ENCODE measurements at places on chromosomes 1 and 21.

DNA sequence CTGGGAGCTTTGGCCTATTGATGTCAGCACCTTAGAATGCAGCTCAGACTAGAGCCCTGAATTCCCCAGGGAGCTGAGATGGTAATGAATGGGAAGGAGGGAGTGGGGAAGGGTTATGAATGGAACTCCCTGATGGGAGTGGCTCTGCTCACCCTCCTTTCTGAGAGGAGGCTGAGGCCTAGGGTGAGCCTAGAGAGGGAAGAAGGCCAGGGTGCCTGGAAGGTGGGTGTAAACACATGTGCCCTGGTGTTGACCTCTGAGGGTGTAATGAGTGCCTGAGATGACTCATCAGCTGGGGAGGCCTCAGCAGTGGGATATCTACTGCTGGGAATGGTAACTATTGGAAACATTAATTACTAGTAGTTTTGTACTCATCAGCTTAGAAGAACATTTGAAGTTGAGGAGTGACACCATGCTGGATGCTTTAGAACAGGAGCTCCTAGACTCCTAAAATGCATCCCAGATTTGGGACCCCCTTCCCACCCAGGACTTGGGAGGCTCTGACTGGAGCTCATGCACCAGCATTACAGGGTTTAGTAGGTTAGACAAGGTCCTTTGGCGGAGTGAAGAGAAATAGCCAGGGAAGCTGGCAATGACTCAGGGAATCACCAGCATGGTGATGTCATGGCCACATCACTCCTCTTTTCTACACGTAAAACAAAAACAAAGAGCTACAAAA is 16.0 kb upstream of the PIGV start:
- DNase-seq = no peak

DNA sequence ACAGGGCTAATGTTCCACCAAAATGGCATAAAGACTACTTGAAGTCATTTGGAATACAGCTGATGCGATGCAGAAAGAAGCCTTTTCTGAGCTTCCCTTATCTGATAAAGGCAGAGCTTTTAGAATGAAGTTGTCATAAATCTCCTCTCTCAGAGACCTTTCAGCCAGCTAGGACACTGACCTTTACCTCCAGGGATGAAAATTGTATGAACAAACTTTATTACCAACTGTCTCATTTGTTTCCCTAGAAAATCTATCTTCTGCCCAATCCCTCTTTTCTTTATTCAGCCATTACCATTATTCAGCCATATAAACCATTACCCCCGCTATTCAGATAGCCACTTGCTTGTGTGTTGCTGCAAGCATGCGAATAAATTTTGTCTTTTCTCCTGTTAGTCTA is 29.7 kb upstream of the RNF2 start:
- DNase-seq = no peak

GRCh38 chr1:206982216-206982615 is 12.0 kb upstream of the FCAMR start:
- DNase-seq = no peak

DNA sequence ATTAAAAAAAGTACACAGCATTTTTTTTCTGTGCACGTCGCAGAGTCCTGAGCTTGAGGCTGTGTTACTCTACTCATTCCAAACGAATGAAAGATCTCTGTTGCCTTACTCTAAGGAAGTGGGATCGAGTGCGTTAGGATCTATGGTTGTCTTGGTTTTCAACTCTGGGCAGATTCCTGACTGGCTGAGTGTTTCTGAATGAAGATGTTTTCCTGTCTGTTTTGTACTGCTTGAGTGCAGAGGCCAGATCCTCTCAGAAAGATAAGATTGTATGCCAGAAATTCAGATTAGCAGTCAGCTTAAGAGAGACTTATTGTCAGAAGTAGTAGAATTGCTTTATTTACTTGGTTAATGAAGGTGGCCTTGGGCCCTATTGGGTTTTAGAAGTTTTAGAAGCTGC is 14.0 kb downstream of the PLA2G2E start:
- no peak for DNase-seq

GRCh38 chr1:12614402-12615158 is 3.4 kb downstream of the DHRS3 start:
- DNase-seq = no peak

- DNase-seq = no peak
These were observed 20.1 kb downstream of the NTPCR start for GRCh38 chr1:232970508-232970907.

GRCh38 chr1:114428083-114428754 is 82.8 kb downstream of the TRIM33 start:
- no peak for DNase-seq

DNA sequence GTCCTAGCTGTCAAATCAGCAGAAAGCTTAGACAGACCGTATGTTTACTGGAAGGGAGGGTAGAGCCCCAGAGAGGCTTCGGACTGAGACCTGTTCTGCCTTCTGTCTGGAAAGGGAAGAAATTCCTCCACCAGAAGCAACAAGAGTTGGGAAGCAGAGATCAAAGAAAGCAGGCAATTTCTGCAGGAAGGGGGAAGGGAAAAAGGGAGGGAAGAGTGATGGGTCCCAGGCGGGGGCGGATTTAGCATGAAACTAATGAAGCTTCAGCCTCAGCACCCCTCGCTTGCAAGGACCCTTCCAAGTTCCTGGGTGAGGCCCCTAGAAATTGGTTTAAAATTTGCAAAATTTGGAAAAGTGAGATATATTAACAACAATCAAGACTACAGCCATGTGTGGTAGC is 26.6 kb upstream of the FAM20B start:
- no peak for DNase-seq

DNA sequence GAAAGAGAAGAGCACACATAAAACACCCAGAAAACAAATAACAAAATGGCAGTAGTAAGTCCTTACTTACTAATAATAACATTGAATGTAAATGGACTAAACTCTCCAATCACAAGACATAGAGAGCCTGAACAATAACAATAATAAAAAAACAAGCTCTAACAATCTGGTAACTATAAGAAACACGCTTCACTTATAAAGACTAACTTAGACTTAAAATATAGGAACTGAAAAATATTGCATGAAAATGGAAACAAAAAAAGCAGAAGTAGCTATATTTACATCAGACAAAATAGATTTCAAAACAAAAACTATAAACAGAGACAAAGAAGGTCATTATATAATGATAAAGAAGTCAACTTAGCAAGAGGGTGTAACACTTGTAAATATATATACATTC is 83.1 kb upstream of the LYPLAL1 start:
- no peak for DNase-seq

DNA sequence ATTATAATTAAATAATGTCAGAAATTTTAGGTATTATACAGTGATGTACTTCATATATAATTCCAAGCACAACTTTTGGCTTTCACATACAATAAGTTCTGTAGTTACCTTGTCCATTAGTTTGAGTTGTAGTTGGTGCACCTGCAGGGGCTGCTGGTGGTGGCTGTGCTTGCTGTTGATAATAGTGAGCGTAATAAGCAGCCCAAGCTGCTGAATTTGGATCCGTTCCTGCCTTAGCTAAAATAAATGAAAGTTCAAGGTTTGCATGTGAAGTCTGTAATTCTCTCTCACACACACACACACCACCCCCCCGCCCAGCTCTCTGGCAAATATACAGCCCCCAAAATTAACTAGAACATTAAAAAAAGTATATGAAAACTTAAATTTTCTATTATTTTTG is 22.4 kb downstream of the FUBP1 start:
- no peak for DNase-seq

DNA sequence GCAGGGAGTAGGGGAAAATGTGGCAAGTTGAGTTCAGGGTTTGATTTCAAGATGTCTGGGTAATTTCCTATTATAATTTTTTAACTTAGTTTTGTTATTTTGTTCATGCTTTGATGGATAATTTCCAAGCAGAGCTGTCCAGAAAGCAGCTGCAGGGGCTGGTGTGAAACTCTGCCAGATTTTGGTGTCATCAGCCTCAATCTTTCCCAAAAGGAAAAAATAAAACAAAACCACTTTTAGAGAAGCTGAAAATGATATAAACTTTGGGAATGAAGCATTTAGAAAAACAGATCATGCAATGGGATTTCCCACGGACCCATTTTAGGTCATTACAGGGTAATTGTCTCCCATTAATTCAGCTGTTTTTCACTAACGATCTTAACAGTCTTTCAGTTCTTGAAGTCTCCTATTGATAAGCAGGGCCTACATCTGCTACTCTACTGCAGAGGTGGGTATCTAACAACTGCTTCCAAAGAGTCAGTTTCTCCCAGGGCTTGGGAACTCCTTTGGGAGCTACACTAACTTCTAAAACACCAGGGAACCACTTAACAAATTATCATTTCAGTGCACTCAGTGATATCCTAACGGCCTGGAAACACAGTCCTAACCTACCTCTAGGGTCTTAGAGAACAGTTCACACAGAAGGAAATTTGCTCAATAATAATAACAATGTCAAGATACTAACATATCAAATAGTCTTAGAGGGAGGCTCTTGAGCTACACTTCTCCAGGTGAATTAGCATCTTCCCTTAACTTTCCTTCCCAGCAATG is 12.3 kb downstream of the ZNF436 start:
- no peak for DNase-seq

- peak; percentile 74 for DNase-seq
These were observed 28.4 kb downstream of the HMGN2 start for GRCh38 chr1:26500488-26501175.

- DNase-seq = no peak
These were observed 10.6 kb downstream of the GBP5 start for GRCh38 chr1:89261926-89262515.

DNA sequence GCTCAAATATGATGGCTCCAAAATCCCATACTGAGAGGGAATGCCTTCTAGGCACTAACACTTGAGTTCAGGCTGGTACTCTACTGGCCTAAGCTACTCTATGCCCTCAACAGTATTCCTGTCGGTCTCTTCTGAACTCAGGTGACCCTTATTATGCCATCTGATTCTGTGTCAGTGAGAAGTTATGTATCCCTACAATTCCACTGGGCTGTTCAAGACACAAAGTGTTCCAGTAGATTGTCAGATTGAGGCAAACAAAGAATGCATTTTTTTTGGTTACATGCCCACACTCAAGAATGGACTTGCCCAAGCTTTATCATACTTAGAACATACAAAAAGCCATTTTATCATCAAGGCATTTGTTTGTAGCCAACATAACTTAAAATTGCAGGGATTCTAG is 553.8 kb upstream of the PRMT6 start:
- no peak for DNase-seq

- no peak for DNase-seq
These were observed 277.3 kb downstream of the KAZN start for GRCh38 chr1:14875524-14876509.

- no peak for DNase-seq
These were observed 48.3 kb upstream of the LAMC2 start for GRCh38 chr1:183137782-183138181.

DNA sequence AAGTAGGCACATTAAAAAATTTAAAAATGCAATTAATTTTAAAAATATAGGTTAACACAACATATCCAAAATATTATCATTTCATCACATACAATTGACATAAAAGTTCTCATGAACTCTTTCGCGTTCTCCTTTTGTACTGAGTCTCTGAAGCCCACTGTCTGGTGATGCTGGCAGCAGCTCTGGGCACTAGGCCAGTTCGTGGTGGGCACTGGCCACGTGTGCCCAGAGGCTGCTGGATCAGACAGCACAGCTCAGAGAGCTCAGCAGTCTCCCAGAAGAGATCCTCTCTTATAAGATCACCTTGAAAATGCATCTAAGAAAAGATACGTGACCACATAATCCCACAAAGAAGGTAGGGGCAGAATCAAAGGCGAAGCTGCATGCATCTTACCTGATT is 9.9 kb downstream of the CEP104 start:
- DNase-seq = no peak

GRCh38 chr1:232328486-232329102 is 301.3 kb downstream of the SIPA1L2 start:
- no peak for DNase-seq

- DNase-seq = no peak
These were observed 3.9 kb upstream of the ZSCAN20 start for GRCh38 chr1:33468531-33468930.
